ENCODE measurements at places on chromosomes 7 and 10.

DNA sequence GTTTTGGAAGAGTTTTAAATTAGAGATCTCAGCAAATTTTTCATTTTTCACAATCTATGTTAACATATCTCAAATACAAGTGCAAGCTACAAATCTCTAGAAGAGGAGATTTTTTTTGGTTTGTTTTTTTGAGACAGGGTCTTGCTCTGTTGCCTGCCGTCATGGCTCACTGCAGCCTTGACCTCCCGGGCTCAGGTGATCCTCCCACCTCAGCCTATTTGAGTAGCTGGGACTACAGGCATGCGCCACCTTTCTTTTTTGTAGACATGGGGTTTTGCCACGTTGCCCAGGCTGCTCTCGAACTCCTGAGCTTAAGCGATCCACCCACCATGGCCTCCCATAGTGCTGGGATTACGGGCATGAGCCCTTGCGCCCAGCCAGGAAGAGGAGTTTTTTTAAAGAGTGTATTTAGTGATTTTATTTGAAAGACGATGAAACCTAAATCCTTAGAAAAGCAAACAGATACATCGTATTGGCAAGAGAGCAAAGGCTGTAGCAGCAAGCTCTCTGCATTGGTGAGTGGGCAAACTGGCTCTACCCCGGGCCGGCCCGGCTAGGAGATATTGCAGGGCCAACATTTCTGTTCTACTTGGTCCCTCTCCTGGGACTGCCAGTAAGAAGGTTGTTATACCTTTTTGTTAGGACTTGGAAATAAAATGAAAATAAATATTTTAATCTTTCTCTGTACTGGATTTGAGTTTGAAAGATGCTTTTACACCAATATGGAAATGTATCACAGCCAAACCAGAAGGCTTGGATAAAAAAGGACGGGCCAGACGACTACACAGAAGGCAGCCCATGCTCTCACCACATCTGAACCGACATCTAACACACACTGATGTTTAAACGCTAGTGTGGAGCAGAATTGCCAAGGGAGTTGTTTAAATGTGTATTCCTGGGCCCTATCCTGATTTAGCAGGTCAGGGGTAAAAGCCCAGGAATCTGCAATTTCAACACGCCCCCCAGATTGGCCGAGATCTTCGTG lies 49.6 kb upstream of the RHEB start:
- DNase-seq: no peak

DNA sequence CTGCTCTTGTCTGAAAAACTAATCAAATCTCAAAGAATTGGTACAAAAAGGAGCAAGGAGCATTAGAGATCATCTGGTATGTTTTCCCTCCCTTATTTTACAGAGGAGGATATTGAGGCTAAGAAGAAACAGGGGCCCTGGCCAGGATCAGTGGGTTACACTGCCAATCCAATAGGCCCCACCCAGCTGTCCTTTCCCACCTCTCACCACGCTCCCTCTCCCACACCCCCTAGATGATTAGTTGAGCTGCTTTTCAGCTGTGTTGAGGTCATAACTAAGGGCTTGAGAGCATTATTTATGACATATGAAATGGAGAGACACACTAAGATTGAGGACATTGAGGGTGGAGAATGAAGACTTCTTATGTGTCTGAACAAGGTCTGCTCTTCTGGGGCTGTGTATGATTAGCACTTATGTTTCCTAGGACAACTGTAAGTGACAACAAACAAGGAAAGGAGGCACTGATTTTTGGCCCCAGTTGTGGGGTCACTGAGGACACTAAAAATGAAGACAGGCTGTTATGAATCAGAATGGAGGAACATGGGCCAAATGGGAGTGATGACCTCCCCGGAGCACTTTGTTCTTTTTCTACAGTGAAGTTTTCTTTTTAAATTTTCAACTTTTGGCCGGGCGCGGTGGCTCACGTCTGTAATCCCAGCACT lies 26.5 kb downstream of the VWA2 start:
- no peak for DNase-seq

DNA sequence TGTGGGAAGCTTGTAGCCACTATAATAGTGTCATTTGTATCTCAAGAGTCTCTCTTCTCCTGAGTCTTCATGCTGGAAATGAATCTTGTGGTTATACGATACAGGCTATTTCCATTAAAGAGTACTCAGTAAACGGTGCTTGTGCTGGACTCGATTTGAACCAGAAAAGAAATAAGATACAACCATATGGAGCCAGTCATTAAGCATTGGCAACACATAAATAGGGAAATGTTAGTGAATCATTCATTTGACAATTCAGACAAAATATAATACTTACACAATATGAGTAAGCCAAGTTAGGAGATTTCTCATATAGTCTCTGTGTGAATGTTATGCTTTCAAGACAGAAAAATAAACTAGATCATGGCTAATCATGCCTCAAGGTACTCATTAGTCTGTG lies 356.8 kb downstream of the PLXDC2 start:
- no peak for DNase-seq

- DNase-seq: no peak
Measured at GRCh38 chr7:129205126-129205818, 16.8 kb downstream of the SMO start.

- no peak for DNase-seq
Measured at GRCh38 chr7:28077616-28078015, 103.0 kb downstream of the JAZF1 start.

Measured in omental fat pad (tissue), 4 donors.